ENCODE measurements at places on chromosomes 4 and X.

DNA sequence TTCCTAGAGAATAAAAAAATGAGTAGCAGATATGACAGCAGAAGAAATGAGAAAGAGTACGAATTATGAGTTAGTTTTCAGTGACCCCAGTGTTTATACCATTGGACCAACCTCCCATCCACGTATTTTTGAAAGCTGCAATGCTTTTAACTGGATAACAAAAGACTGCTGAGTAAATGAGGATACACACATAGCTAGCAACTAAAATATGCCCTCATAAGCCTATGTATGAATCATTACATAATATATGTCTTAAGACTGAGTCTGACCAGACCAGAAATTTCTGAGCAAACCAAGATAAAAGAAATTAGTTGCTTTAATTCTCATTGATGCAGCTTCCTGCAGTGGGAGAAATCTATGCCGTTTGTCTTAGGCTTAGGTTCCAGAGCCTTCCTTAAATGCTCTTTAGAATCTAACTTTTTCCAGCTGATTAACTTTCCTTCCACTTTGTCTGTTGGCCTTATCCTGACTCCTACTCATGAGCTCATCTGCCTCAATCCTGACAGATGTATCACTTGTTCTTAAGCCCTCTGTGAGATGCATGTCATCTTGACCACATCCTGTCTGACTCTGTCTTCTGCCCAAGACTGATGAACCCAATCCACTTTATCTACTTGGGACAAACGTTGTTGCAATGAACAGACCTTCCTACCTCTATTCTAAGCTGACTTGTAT, 301.4 kb upstream of the AADAT start:
- no peak for DNase-seq

DNA sequence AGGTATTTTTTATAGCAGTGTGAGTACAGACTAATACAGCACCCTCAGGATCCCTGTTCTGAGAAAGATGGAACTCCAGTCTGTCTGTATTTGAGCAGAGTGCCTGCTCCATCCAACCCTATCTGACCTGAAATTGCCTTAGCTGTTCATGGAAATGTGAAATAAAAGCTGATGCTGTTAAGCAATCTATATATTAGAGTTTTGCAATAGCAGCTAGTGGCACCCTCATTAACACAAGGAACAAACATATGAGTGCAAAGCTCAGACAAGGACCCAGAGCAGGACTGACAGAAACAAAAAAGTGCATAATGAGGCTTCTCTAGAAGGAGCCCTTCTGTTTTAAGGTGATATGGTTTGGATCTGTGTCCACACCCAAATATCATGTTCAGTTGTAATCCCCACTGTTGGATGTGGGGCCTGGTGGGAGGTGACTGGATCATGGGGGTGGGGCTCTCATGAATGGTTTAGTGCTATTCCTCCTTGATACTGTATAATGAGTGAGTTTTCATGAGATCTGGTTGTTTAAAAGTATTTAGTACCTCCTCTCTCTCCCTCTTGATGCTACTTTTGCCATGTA, 272.9 kb upstream of the KLF3 start:
- no peak for DNase-seq

DNA sequence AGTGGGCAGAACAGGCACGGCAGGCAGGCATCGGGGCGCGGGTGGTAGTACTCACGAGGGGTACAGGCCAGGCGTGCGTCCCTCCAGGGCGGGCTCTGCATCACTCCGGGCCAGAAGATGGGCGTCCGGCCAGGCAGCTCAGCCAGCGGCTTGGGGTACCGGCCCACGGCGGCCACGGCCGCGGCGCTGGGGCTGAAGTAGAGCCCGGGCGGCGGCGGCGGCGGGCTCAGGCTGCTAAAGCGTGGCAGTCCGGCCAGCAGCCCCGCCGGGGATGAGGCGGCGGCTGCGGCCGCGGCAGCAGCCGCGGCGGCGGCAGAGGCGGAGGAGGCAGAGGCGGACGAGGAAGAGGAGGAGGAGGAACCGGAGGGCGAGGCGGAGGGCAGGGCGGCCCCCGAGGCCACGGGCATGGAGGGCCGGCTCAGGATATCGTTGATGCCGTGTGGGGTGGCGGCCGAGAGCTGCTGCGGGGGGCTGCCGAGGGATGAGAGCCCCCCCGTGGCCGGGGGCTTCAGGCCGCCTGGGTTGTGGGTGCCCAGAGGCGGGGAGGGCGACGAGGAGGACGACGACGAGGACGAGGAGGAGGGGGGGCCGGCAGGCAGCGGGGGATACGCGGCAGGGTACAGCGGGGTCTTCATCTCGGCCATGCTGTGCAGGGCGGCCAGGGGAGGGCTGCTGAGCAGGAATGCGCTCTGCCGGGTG, 1.4 kb downstream of the NKX6-1 start:
- no peak for DNase-seq

DNA sequence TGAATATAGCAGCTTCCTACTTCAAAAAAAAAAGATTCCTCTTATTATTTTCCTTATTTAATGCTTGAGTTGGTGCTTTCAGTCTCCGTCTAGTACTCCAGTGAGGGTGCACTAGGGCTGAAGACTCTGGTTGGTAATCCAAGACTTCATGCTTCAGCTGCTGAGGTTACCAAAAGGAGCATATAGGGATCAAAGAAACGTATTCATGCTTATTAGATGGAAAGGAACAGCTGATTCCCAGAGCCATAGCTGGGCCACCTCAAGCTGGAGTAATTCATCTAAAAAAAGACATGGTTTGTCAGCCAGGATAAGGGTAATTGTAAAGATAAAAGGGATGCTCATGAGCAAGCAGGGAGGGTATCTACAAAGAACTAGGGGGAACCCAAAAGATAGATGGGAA, 131.7 kb upstream of the FAM47B start:
- no peak for DNase-seq

DNA sequence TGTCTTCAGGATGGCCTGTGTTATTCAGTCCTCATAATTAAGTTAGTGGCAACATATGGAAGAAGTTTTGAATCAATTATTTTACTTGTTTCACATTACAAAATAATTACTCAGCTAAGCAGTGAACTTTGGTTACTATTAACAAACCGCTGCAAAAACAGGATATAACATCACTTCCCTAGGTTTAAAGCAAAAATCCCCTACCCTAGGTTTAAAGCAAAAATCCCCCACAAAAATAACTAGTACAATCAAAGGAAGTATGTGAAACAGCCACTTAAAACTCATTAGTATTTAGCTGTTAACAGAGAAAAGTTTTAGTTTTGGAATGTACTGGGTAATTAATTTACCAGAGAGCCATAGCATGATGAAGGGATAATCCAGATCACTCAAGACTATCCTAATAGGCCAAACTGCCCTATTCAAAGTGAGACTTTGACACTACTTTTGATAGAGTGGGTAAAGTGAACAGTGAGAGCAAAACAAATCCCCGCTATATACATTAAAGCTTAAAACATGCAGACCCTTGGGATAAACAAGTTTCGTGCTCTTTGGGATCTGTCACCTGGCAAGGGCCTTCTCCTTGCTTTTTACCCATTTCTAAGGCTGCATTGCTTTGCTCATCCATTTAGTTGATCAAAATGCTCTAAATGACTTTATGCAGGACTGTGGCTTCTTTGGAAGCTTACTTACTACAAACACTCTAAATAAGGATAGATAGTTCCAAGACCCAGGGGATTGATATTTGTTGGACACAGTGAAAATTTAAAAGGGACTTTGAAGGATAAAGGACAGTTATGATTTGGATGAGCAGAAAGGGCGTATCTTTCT, 36.4 kb upstream of the GPR174 start:
- DNase-seq = no peak

Data from NCI-H2081 treated with DMSO at 0.1 percent for 48 hours (cell line).